NCI-H2171 treated with DMSO at 0.1 percent for 48 hours (cell line): ENCODE measurements at places on chromosomes 3 and 15.

- no peak for DNase-seq
Observed at GRCh38 chr3:109897734-109898133, 560.4 kb upstream of the DPPA4 start.

GRCh38 chr3:117398141-117398899 lies 688.7 kb downstream of the TUSC7 start:
- DNase-seq: no peak

DNA sequence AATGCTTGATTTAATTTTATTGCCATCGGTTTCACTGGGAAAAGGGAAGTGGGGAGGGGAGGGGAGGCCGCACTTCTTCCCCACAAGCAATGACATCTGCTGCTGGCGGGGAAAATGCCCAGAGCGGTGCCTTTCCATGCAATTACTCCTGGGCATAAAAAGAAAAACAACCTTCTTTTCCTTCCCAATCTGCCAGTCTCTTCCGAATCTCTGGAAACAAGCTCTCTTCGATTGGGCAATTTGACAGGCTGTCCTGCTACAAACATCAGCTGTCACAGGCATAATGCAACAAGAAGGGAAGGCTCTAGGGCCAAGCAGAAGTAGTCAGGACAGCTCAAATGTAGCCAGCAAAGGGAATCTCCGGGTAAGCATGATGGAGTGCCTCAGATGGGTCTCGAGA lies 93.4 kb upstream of the STRIT1 start:
- peak; percentile 34 for DNase-seq

DNA sequence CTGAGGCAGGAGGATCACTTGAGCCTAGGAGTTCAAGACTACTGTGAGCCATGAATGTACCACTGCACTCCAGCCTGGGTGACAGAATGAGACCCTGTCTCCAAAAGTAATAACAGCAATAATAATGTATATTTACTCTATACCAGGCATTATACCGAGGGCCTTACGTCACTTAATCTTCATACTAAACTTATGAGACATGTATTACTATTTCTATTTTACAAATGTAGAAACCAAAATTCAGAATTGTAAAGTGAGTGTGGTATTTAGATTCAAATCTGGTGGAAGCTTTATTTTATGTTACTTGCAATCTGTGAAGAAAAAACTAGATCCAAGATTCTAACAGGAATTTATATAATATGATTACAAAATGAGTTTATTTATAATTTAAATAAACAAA lies 9.7 kb upstream of the BLM start:
- DNase-seq: no peak

DNA sequence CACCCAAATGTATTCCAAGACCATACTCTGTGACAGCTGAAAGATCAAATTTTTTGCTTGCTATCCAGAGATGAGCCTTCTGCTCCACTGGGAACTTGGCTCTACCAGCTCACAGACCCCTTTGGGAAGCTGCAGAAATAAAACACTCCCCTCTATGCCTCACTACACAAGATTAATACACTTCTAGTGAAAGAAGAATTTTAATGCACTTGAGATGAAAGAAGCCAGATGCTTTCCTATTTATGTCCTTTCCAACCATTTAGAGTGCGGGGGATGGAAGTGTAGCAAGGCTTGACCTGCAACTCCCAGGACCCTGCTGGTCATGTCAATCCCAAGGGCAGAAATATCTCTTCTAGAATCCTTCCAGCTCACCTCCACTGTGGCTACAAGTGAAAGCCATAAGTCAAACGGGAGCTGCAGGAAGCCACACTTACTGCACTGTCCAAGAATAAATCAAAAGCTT lies 34.7 kb downstream of the ANXA2 start:
- peak; percentile 83 for DNase-seq

GRCh38 chr3:190307164-190307545 lies 15.1 kb downstream of the CLDN1 start:
- no peak for DNase-seq

- DNase-seq: no peak
Observed at GRCh38 chr3:98532709-98533571, 1.2 kb downstream of the GPR15 start.

- DNase-seq: no peak
Observed at GRCh38 chr15:68990231-68990991, 24.1 kb upstream of the NOX5 start.

GRCh38 chr3:35986161-35986560 lies 346.8 kb downstream of the ARPP21 start:
- DNase-seq: no peak

- DNase-seq: no peak
Observed at GRCh38 chr3:120848503-120848902, 59.5 kb upstream of the STXBP5L start.

DNA sequence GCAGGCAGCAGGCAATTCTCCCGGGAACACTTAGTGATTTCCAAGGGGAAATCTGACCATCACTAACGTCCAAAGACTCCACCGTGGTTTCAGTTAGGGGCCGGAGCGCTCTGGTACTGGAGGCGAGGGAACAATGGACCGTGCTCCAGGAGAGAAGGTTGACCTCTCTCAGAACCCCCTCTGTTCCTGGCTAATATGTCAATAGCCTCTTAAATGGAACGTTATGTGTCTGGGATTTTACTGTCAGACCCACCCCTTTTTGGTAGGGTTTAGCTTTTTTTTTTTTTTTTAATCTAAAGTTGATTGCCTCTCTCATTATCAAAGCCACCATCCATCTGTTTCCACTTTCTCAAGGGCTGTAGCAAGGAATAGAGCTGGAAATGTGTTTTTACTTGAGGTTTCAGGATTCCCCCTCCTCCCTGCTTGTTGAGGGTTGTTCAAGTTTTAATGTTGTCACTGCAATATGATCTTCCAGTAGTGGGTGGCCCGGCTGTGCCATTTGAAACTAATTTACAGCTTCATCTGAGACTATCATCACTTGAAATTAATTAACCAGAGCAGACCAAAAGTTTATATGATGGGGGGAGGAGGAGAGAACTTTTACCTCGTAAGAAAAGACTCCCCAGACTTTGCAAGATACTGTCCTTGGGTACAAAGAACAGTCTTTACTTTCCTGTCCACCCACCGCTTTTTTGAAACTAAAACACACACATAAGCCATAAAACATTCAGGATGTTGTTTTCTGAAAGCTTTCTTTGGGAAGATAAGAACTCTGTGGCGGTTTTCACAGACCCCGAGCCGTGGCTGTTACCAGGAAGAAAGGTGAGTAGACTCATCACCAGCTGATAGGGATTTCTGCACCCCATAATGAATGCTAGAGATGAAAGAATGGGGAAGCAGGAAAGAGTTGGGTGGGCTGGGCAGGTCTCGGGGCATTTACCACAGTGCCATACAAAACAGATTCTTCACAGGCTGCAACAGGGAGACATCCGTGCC lies 187.8 kb downstream of the UACA start:
- peak; percentile 90 for DNase-seq

DNA sequence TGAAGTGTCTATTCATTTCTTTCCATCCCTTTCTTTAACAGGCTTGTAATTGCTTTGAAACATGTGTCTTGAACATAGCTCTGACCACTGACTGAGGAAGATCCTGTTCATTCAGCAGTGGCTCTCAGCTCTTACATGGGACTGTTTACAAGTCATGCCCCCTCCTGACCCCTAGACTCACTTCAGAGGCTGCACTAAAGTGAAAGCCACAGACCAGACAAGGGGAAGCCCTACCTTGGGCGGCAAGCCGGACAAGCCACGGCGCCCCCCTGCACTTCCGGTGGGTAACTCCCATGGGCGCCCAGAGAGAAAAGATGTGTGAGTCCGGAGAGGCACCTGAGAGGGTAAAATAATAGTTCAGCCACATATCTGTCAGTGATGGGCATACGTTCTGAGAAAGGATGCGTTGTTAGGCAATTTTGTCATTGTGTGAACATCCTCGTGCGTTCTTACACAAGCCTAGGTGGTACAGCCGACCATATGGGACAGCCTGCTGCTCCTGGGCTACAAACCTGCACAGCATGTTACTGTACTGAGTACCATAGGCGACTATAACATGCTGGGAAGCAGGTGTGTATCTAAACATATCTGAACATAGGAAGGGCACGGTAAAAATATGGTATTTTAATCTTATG lies 116.2 kb downstream of the CHSY1 start:
- no peak for DNase-seq

GRCh38 chr3:40985195-40985594 lies 214.1 kb upstream of the CTNNB1 start:
- peak; percentile 2 for DNase-seq

DNA sequence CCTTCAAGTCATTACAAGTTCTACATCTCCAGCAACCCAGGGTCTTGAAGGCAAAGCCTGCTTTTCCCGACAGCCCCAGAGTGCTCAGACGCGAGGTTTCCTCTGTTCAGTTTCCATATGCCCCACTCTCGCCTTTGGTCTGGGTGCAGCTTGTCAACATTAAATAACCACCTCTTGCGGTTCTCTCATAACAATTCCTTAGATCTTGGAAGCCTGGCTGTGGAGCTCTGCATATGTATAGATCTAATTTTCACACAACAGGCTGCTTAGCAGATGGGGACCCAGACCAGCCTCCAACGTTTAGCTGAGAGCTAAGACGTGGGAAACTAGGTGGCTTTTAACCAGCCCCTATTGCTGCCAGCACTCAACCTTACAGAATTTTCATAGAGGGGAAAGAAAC lies 295.5 kb downstream of the RPLP1 start:
- DNase-seq: peak; percentile 90

DNA sequence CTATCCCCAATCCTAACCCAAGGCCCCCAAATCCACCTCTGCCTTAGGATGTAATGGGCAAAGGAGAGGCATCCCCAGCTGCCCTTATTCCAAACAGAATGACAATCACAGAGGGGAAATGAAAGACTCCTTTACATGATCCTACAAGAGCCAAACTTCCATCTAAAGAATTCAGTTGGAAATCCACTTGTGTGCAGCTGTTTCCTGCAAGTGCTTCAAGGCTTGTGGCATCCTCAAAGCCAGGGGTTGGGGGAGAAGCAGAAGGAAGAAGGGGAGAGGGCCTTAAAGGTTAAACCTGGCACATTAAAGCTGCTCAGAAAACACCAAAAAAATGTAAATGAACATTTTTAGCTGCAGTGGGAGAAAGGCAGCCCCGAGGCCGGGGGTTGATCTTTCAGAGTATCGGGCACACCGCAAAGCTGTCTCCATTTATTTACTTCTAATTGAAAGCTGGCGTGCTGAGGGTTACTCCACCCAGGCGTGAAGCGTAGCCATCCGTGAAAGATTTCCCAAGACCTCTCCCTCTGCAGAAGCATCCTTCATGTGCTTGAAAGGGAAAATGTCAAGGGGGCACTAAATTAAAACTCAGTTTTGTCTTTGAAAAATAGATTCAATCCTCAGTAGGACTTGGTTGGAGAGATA lies 217.8 kb downstream of the SHQ1 start:
- DNase-seq: peak; percentile 2

DNA sequence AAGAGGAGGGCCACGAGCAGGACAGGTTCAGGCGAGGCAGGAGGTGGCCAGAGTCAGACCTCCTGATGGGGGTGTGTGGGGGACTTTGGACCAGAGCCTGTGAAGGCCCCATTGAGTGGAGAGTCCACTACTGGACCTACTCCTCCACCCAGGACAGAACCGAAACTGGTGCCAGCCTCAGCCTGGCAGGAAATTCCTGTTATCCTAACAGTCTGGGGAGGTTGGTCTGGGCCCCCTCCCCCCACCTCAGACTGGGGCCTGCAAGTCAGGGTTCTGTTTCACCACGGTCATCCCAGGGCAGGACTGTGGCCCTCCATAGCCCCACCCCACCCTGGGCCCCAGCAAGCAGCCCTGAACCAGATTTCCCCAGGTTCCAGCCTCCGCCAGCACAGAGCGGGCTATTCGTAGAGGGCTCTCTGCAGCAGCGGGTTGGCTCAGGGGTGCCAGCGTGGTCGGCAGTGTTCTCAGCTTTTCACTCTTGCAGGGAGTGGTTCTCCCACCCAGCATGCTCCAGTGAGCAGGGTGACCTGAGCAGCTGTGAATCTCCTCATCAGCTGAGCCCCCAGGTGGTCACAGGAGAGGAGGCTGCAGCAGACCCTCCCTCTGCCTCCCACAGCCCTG lies 217.3 kb downstream of the TBC1D2B start:
- no peak for DNase-seq

GRCh38 chr3:127682561-127682960 lies 9.8 kb downstream of the ABTB1 start:
- DNase-seq: no peak

DNA sequence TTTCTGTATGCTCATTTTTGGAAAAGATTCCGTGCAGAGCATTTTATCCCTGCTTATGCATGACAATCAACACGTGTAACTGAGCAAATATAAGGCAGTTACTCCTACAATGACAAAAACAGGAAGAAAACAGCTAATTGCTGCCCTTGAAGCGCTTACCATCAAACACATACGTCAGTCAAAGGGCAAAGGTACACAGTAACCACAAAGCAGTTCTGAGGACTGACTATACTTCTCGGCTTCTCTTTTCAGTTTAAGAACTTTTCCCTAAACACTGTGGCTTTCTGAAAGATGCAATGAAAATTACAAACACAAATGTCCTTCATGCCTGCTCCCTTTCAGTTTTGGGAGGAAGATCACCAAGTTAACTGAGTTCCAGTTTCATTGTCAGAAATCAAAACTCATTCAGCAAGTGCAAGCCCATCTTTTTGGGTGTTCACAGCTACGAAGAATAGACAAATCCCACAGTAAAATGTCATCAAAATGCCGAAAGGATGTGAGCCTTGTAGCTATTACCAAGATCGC lies 602.8 kb downstream of the FOXP1 start:
- no peak for DNase-seq

DNA sequence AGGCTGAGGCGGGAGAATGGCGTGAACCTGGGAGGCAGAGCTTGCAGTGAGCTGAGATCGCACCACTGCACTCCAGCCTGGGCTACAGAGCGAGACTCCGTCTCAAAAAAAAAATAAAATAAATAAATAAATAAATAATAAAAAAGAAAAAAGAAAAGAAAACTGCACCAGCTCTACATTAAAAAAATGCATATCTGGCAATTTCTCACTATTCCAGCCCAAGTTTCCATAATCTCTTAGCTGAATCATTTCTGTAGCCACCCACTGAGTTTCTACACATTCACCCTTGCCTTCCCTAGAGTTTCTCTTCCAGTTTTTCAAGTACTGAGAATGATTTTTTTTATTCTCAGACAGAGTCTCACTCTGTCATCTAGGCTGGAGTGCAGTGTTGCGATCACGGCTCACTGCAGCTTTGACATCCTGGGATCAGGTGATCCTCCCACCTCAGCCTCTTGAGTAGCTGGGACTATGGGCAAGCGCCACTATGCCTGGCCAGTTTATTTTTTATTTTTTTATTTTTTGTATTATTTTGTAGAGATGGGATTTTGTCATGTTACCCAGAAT lies 24.5 kb upstream of the SLC7A14 start:
- DNase-seq: no peak

DNA sequence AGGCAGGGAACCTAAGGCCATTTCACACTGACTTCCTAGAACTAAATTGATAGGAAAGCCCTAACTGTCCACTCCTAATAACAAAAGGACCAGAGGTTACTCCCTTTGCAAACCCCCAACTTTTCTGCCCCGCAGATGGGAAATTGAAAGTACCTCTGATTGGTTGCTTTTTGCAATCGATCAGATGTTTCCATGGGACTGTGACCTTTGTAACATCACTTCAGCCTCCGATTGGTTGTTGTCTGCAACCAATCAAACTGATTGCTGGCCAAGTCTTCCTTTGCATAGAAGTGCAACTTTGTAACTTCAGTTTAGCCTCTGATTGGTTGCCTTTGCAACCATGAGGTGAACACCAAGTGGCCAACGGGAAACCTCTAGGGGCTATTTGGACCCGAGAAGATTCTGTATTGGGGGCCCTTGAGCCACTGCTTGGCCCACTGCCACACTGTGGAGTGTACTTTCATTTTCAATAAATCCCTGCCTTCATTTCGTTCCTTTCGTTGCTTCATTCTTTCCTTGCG lies 11.3 kb upstream of the KNL1 start:
- no peak for DNase-seq
